ENCODE measurements at places on chromosomes 1 and 21. TPM values are rescaled to one million over a fixed set of nuclear protein-coding genes. Genes with fewer than 3 reads are reported as not detected.

ZNF683 gene
- not detected for total RNA-seq

NPHS2 gene
- not detected for total RNA-seq

ATP5IF1 gene
- 154 TPM for total RNA-seq

SETDB1 gene
- total RNA-seq, result 21.6 TPM

CFAP107 gene
- total RNA-seq, result not detected

TRIM45 gene
- 1.6 TPM for total RNA-seq

ANGPTL3 gene
- total RNA-seq, result not detected

ADGRB2 gene
- 4.3 TPM for total RNA-seq

PRRX1 gene
- total RNA-seq, result not detected

FAM163A gene
- total RNA-seq, result not detected

AMY1A gene
- not detected for total RNA-seq

FOXE3 gene
- 0.09 TPM for total RNA-seq

NUDT17 gene
- 7.5 TPM for total RNA-seq

ABCD3 gene
- total RNA-seq, result 26.2 TPM

DCST1 gene
- total RNA-seq, result 0.05 TPM

OR2G6 gene
- total RNA-seq, result not detected

LCE1E gene
- total RNA-seq, result not detected

OLFML3 gene
- 3.9 TPM for total RNA-seq

L1TD1 gene
- total RNA-seq, result not detected

SIPA1L2 gene
- 6.7 TPM for total RNA-seq

TTC22 gene
- total RNA-seq, result not detected

VWA1 gene
- total RNA-seq, result 13.6 TPM

IQCC gene
- total RNA-seq, result 1.8 TPM

RAB42 gene
- 3.5 TPM for total RNA-seq

CENPF gene
- 65.6 TPM for total RNA-seq

KCNC4 gene
- 2.8 TPM for total RNA-seq

TMIGD3 gene
- total RNA-seq, result 0.08 TPM

SYT6 gene
- 0.41 TPM for total RNA-seq

MNDA gene
- total RNA-seq, result not detected

ZNF326 gene
- 16.9 TPM for total RNA-seq

FCAMR gene
- total RNA-seq, result not detected

PPIAL4G gene
- total RNA-seq, result not detected

FAM151A gene
- 0.26 TPM for total RNA-seq

ABCB10 gene
- 21.5 TPM for total RNA-seq

EFNA1 gene
- total RNA-seq, result 21.7 TPM

GNG12 gene
- 66.8 TPM for total RNA-seq

LEMD1 gene
- not detected for total RNA-seq

B3GALT2 gene
- total RNA-seq, result not detected

OTUD3 gene
- 2.8 TPM for total RNA-seq

STIL gene
- total RNA-seq, result 8.6 TPM

ATP6V1G3 gene
- total RNA-seq, result not detected

RGS1 gene
- total RNA-seq, result not detected

OLFM3 gene
- total RNA-seq, result not detected

PEAR1 gene
- 7.0 TPM for total RNA-seq

IPP gene
- total RNA-seq, result 4.7 TPM

CCDC181 gene
- total RNA-seq, result 0.11 TPM

KRTAP7-1 gene
- not detected for total RNA-seq

NCSTN gene
- 45.9 TPM for total RNA-seq

FCRL1 gene
- total RNA-seq, result not detected

LAMC2 gene
- total RNA-seq, result 17.5 TPM

FAM78B gene
- total RNA-seq, result 0.31 TPM

GBP7 gene
- not detected for total RNA-seq

PDXK gene
- 358 TPM for total RNA-seq

GPA33 gene
- not detected for total RNA-seq

SH2D5 gene
- 12.2 TPM for total RNA-seq

IRF6 gene
- 0.14 TPM for total RNA-seq

GPR52 gene
- not detected for total RNA-seq
